PC-9 (cell line): ENCODE measurements at places on chromosomes 4 and X.

- DNase-seq, result no peak
Observed at GRCh38 chrX:40244980-40245379, 147.2 kb upstream of the BCOR start.

DNA sequence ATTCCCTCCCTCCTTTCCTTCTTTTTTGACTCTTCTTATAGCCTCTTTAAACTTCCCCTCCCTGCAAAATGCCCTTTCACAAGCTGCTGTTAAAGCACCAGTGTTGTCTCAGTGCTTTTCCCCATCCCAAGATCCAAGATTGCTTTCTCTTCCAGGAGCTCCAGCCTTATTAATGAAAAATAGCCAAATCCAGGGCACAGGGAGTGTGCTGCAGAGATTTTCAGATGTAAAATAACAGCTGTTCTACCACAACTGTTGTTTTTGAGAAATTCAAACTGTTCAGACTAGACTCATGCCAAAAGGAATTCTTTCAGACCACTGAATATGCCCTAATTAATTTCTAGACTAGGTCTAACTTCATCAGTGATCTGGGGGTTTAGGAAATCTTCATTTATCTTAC, 47.0 kb upstream of the GPC3 start:
- DNase-seq, result no peak

GRCh38 chrX:17042037-17042436, 95.6 kb downstream of the REPS2 start:
- no peak for DNase-seq

DNA sequence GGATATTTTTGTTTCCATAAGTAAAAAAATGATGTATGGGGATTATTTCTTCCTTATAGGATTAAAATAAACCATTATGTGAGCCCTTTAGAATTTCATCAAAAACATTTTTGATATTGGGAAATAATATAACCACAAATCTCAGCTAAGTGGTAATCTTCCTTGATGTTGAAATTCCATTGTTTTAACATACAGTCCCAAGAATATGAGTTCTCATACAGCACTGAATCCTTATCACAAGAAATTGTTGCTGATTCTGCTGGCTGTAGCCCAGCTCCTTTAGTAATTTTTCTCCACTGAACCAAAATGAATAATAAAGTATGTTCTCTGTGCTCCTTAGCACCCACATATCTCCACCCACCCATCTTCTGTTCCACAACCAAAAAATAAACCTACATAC, 41.9 kb upstream of the FAM47B start:
- no peak for DNase-seq

GRCh38 chr4:184090571-184090970, 127.1 kb downstream of the ENPP6 start:
- no peak for DNase-seq

DNA sequence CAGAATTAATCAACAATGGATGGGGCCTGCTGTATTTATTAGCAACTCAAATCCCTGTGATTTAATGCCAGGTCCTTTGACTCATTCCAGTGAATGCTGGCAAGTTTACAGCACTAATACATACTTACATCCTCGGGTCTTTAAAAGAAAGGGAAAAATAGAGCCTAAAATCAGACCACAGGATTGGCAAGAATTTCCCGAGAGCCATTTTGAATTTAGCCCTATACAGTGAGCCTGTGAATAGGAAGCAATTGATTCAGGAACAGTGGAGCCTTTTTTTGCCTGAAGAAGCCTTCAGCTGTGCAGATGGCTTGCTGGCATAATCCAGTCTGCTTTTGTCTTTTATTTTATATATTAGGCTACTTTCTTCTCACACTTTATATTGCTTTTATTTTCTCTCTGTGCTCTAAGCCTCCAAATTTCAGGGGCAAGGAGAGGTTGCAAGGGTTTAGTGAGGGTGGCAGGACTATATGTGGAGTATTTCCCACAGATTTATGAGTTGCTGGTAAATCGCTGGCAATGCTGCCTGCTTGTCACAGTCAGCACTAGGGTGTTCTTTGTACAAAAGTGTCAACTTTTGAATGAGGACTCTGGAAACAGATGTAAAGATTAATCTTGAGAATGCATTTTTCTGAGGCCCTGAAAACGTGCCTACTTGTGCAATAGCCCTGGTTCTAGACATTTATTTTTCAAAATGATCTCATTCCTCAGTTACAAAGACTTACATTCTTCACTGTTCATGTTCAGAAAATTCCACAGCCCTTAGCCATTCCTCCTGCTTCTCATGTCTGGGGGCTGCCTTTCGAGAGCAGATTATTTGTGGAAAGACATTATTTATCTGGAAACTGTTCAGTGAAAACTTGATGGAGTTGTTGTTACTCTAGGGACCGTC, 303.5 kb downstream of the SPRY1 start:
- DNase-seq, result no peak

DNA sequence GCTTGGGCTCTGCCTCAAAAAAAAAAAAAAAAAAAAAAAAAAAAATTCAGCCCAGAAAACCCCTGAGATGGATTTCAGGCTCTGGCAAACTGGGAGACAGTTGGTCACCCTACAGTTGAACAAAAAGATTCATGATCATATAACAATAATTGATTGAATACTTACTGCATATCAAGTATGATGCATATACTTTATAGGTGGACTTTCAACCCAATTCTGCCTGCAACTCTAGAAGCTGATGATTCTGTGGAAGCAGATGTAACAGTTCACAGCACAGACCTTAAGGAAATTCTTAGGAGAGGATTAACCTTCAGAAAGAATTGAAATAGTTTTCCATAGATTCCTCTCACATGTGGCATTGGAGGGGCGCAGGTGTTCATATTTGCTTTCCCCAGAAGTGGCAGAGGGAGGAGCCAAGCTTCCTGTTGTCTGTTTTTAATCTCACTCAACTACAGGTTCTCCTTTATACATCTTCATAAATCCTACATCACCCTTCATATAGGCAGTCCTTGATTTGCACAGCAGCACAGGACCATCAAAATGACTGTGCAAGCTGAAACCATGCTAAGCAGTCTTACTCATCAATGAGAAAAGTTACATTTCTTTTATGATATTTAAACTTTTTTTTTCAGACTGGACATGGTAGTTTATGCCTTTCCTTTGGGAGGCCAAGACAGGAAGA, 149.4 kb upstream of the KLF3 start:
- no peak for DNase-seq

DNA sequence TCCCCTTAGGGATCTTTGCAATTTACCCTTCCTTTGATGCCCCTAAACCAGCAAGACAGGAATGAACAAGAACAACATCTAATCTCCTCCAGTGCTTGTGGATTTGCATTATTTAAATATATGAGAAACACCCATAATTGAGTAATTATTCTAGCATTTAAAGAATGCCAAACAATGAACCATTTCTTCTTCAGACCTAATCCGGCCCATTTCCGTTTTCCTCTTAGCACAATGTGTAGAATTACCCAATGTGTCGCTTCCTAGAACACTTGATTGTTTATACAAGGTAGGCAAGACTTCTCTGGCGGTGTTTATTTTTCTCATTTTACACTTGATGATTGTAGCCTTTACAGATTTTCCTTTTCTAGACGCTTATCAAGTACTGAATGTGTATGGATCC, 43.5 kb downstream of the CLDN34 start:
- peak; percentile 80 for DNase-seq

- DNase-seq, result no peak
Observed at GRCh38 chrX:68732906-68733493, 85.5 kb downstream of the STARD8 start.

GRCh38 chrX:9062641-9063040, 28.7 kb upstream of the FAM9B start:
- no peak for DNase-seq

- DNase-seq, result no peak
Observed at GRCh38 chr4:88457307-88458103, 586 bp downstream of the HERC5 start.

DNA sequence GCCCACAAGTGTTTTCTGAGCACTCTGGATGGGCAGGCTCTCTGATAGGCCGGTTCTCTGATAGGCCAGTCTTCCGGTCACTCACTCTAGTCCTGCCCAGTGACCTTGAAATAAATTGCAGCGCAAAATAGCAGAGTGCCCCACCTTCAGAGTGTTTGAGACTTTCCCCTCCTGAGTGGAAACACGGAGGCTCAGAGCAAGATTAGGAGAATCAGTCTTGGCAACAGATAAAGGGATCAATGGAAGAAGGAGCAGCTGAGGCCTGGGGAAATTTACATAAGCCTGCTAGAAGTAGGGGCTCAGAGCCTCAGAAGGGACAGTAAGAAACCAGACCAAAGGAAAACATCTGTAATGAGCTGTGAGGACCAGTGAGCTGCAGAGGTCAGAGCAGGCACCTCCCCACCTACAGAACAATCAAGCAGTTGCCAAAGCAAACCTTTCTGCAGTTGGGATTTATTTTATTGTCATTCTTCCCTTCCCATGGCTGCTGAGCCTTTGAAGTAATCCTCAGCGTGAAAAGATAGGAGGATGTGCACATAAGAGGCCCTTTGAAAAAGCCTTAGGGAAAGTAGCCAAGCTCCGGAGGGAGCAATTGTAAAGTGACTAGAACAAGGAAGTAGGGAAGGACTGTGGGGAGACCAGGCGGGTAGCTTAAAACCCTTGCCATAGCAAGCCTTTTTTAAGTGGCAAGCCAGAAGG, 89.1 kb upstream of the TSPAN5 start:
- DNase-seq, result no peak

DNA sequence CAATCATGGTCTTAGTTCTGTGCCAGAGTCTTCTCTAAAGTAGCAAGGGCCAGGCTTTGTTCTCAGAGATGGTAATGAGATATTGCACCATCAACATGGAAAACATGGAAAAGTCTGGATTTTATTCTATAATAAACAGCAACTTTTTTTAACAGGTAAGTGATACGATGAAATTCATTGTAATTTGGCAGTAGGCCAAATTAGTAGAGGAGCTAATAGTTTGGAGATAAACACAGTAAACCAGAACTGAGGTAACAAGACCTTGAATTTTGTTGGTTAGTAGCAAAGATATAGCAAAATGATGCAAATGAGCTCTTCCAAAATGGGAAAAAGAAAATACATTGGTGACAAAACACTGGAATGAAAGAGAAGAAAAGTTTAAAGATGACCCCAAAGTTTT, 126.6 kb downstream of the TET2 start:
- DNase-seq, result no peak

- no peak for DNase-seq
Observed at GRCh38 chrX:56798339-56798711, 69.3 kb downstream of the NBDY start.

DNA sequence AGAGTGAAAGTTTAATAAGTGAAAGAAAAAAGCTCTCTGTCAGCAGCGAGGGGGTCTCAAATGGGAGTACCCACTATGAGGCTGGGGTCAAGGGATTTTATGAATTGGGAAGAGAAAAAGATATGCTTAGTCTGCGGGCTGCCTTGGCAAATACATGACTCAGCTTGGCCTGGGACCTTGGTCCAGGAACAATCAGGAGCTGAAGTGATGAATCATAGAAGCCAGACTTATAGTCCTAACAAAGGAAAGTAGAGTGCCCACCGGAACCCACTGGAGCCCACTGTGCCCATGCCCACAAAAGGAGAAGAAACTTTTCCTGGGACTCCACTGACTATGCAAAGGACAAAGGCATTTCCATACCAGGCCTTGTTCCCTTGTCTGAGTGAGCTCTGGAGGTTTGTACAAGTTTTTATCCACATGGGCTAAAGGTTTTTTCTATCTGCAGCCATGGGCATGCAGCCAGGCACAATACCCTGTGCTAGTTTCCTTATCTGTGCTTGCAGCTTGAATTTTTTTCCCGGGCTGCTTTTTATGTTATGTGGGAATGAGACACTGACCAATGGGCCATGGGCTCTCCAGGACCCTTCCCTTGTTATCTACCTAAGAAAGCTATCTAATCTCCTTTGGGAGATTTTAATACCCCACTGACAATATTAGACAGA, 201.7 kb downstream of the FAM133A start:
- no peak for DNase-seq

- no peak for DNase-seq
Observed at GRCh38 chr4:49709775-49710174, 723.7 kb downstream of the CWH43 start.

GRCh38 chr4:70297576-70297975, 37.2 kb upstream of the CABS1 start:
- DNase-seq, result no peak

DNA sequence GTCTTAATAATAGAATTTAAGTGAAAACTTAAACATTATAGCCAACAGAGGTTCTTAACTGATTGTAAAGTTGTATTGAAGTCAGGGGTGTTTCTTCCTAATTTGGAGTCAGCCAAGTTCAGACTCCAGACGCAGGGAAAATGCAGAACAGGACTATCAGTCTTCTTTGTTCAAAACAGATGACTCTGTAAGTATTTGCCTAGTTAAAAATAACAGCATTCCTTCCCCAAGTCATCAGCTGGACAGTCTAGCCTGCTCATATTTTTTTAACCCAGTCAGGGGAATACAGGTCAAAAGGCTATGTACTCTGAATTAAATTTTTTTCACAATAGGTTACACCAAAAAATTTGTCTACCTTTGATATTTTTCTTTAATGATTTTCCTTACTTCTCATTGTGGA, 73.8 kb upstream of the DCLK2 start:
- no peak for DNase-seq

- DNase-seq, result no peak
Observed at GRCh38 chr4:100811046-100811445, 293.2 kb upstream of the EMCN start.

- no peak for DNase-seq
Observed at GRCh38 chrX:56343664-56344063, 111.5 kb downstream of the KLF8 start.

DNA sequence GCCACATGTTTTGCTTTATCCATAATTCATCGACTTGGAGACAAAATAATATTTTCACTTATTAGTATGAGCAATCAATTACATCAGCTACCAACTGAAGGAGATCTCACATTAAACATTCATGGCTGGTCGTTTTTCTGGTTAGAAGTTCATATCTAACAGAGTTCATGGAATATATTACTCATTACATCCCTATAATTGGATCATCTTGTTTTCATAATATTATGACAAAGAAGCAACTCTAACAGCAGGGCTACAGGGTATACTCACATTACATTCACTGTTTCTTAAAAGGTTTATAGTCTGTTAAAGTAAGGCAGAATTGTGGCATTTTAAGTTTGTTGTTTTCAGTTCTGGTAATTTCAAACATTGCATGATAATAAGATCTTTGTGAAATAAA, 33.0 kb downstream of the GSTCD start:
- no peak for DNase-seq

DNA sequence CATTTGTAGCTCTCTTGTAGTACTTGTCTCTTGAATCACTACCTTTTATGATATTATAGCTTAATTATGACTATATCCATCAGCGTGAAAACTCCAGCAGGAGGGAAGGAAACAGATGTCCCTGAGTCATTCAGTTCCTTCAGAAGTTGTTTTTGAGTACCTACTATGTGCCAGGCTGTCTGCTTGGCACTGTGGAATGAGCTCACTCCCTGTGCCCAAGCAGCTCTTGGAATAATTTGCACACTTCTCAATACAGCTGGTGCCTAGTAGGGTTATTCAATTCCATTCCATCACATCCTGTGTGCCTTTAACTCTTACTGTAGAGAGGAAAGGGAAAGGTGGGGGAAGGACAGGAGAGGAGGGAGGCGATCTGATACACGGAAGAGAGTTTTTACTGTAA, 77.1 kb downstream of the NFKB1 start:
- DNase-seq, result no peak

- no peak for DNase-seq
Observed at GRCh38 chr4:41957634-41958033, 22.4 kb downstream of the TMEM33 start.

- DNase-seq, result no peak
Observed at GRCh38 chrX:77118686-77119085, 328.5 kb upstream of the FGF16 start.
